ENCODE measurements at places on chromosomes 4 and X.

DNA sequence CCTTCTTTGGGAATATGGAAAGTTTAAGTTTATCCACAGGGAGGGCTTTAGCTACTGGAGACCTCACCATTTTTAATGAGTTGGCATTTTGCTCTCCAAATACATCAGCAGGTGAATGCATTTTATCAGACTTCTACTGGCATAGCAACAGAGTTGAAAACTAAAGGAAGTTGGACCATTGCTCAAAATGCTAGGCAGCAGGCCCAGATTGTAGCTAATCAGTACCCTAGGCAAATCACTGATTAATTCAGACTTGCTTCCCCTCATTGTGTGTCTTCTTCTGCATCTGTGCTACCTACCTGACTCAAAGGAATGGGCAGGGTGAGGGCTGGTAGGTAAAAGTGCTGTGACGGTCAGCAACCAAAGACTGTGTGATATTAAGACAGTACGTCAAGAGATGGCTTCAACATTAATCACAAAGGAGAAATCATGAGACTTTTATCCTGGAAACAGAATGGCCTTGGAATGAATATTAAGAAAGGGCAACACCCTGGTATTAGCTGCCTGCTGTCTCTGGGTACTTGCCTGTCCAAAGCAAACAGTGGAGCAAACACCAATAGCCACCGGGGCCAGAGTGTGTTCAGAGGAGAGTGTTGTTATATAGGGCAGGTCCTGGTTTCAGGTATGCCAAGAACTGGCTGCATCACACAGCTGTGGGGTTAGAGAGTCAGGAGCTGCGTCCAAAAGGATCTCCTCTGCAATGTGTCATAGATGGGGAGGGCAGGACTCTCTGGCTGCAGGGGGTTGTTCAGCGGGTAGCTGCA, 17.1 kb upstream of the SMIM20 start:
- no peak for DNase-seq

GRCh38 chr4:27024805-27025204, 164.2 kb downstream of the STIM2 start:
- DNase-seq, result no peak

DNA sequence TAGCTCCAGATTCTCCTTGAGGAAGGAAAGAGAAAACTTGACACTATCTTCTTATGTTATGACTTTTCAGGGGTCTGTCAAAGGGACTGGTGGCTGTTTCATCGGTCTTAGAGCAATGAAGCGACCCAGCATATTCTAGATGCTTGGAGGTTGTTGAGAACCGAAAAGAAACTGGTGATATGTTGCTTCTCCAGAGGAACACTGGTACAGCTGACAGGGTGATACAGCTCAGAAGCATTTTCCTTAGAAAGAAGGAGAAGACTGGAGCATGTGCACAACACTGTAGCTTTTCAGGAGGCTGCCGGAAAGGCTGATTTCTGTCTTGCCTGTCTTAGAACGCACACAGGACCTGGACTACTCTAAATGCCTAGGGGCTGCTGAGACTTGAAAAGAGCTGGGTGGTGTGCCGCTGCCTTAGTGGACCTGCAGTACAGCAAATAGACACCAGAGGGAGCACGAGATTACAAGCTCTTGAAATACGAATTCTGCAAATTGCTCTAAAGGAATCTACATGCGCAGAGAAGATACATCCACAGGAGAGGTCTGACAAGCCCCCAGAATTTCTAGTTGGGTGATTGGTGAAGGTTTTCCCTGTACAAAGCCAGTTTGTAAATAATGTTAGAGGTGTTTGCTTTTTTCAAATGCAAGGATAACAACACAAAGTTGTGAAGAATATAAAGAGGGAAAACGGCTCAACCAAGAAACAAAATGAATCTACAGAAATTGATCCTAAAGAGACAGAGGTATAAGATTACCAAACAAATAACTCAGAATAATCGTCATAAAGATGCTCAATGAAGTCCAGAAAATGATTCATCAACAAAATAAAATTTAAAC, 223.1 kb upstream of the DMD start:
- DNase-seq, result peak; percentile 25

DNA sequence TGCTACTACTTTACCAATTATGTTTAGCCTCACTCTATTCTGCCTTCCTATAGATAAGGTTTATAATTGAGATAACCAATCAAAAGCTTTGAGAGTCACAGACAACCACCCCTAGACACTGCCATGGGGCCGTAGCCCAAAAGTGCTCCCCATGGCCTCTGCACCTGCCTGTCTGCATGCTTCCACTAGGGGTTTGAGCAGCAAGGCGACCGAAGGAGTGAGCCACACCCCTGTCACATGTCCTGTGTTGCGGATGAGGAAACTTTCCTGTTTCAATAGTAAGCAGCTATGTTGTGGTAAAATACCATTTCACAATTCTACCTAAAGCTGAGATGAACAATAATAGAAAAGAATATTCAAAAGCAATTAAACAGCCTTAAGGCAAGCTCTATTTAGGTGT, 856.0 kb upstream of the FRG1 start:
- no peak for DNase-seq

GRCh38 chr4:78166622-78167021, 109.5 kb downstream of the FRAS1 start:
- no peak for DNase-seq

GRCh38 chrX:17359500-17359899, 15.5 kb upstream of the NHS start:
- DNase-seq, result no peak

DNA sequence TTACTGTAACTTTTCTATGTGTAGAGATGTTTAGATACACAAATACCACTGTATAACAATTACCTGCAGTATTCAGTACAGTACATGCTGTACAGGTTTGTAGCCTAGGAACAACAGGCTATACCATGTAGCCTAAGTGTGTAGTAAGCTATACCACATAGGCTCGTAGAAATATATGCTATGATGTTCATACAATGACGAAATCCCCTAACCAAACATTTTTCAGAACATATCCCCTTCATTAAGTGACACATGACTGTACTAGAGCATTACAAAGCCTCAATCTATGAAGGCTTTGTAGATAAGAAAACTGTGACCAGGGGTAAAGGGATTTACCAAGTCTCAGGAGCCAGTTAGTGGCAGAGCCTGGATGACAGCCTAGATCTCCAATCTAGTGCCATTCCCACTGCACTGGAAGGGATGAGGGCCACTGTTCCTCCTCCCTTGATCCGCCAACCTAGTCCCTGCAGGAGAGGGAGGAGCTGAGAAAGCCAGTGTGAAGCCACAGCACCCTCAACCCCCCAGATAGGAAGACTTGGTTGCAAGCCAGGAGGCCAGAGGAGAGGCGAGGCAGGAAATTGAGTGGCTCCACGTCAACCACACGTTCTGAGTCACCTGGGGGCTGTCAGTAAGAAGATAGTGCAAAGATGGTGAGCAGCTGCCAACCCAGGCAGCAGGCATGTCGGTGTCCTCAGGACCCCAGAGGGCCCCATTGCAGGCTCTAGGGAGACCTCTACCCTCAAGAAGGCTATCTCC, 227.7 kb downstream of the BCOR start:
- no peak for DNase-seq

- DNase-seq, result no peak
Measured at GRCh38 chr4:25943805-25944204, 29.8 kb downstream of the SMIM20 start.

DNA sequence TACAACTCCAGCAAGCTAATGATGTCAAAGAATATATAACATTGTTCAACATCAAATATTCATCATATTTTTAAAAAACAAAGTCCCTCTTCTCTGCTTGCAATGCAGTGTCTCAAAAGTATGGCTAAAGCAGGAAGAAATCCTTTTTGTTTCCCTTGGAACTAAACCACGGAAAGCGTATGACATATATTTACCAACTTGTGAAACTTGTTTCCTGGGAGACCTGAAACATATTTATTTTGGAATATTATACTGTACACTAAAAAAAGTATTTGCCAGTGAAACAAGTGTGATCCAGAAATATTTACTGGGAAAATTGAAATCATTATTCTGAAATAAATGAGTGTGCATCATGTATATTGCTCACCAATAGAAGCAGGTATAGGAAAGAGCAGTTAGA, 156.0 kb upstream of the ANKRD50 start:
- no peak for DNase-seq
